SJSA1 (cell line): ENCODE measurements at places on chromosomes 11 and 22. TPM values are rescaled to one million over a fixed set of nuclear protein-coding genes. Genes with fewer than 3 reads are reported as not detected.

The ZBTB3 gene
- total RNA-seq, result 8.3 and 10.8 TPM in 2 replicates

The IGLL1 gene
- not detected in 2 replicates for total RNA-seq

The FIBIN gene
- total RNA-seq, result 2.6 and 4.9 TPM in 2 replicates

GRCh38 chr11:86790867-86791849 lies 9.2 kb upstream of the PRSS23 start:
- no peak overlapping the region for H3K27ac ChIP-seq
- H3K27me3 ChIP-seq, result no peaks in the 10 kb centered on the region
- H3K4me1 ChIP-seq, result no peaks in the 10 kb centered on the region
- no peak for DNase-seq

The MMP7 gene
- total RNA-seq, result 0.34 TPM in 1 of 2 replicates, not detected in the other
